ENCODE measurements at places on chromosomes 13 and 19. TPM values are rescaled to one million over a fixed set of nuclear protein-coding genes. Genes with fewer than 3 reads are reported as not detected.

Gene SHC2
- 15.5 TPM for total RNA-seq

Gene KCNN1
- 14.0 TPM for total RNA-seq

Gene IL11
- 0.20 TPM for total RNA-seq

Gene ACER1
- total RNA-seq: 0.11 TPM

Gene EXOC3L2
- 0.99 TPM for total RNA-seq

Gene LYPD3
- total RNA-seq: 0.20 TPM

Gene AMER2
- 21.0 TPM for total RNA-seq

Gene CLDN10
- total RNA-seq: 5.2 TPM

Gene KLK13
- not detected for total RNA-seq

Gene TMEM145
- total RNA-seq: 40.9 TPM

Gene FNDC3A
- total RNA-seq: 115 TPM

Gene LRG1
- 0.39 TPM for total RNA-seq

Gene CGB1
- total RNA-seq: not detected

Gene PTGIR
- 0.77 TPM for total RNA-seq

Gene SHISA2
- 20.8 TPM for total RNA-seq

Gene OXGR1
- 0.77 TPM for total RNA-seq

Gene INSL3
- not detected for total RNA-seq

Gene C19orf67
- total RNA-seq: 0.22 TPM

Gene NOTCH3
- total RNA-seq: 38.2 TPM

Gene OR10H4
- not detected for total RNA-seq

Gene ZNF45
- 20.6 TPM for total RNA-seq

Gene PIBF1
- 32.1 TPM for total RNA-seq

Gene ICAM5
- 1.4 TPM for total RNA-seq

Gene CEBPA
- total RNA-seq: 6.4 TPM

Gene COX6B2
- 2.8 TPM for total RNA-seq

Gene FXYD7
- total RNA-seq: 12.1 TPM

Gene ZNF763
- total RNA-seq: 4.8 TPM

Gene UQCR11
- 203 TPM for total RNA-seq

All from spinal cord (tissue), 10 donors.